ENCODE measurements at places on chromosomes 5 and 9.

DNA sequence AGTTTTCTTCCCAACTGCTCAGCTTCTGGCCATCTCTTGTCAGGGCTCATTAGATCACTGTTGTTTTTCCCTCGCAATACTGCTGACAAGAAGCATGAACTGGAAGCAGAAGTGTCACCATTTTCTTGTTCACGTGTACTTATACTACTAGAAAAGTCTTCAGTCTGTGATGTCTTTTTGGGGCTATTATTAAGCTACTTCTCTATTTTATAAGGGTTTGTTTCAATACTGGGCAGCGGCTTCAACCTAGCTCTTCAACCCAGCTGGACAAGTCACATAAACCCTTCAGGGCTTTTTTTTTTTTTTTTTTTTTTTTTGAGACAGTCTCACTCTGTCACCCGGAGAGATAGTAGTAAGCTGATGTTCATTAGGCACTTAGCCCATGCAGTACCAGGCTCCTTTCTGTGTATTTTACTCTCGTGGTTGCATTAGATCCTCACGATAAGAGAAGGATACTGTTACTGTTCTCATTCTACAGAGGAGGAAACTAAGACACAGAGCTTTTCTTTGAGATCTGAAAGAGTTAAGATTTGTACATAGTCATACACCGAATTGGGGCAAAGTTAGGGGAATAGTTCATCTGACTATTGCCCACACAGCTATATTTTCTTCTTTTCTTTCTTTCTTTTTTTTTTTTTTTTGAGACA, 20.5 kb downstream of the RAPGEF1 start:
- no peak for DNase-seq
- H3K27me3 ChIP-seq: peaks cover 11% of the 10 kb centered on the region
- peak overlapping the region; percentile 77 for H3K27ac ChIP-seq

GRCh38 chr9:1443450-1443849, 393.3 kb downstream of the DMRT2 start:
- no peak overlapping the region for H3K27ac ChIP-seq
- no peaks in the 10 kb centered on the region for H3K27me3 ChIP-seq
- no peaks in the 10 kb centered on the region for H3K4me1 ChIP-seq
- no peak for DNase-seq

DNA sequence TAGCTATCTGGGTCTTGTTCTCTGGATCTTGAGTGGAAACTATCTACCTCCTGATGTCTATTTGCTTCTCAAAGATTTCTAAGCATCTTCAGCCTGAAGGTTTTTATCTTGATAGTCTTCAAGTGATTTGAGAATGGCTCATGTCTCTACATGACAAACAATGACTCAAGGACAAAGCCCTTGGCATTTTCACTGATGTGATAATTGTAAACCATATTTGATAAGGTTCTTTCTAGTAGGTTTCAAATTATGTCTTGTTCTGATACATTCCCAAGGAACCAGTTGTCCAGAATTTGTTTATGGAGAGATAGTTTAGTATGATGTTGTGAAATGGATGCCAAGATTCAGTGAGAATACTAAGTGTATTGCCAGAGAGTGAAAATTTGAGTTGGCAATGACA, 1079.3 kb upstream of the CDH9 start:
- H3K27me3 ChIP-seq: no peaks in the 10 kb centered on the region
- no peaks in the 10 kb centered on the region for H3K36me3 ChIP-seq
- no peak overlapping the region for H3K4me3 ChIP-seq
- no peak overlapping the region for H3K27ac ChIP-seq

- no peak overlapping the region for H3K27ac ChIP-seq
- H3K27me3 ChIP-seq: peaks cover 3% of the 10 kb centered on the region
- H3K36me3 ChIP-seq: no peaks in the 10 kb centered on the region
- no peak for DNase-seq
- H3K4me1 ChIP-seq: no peaks in the 10 kb centered on the region
Measured at GRCh38 chr9:17476401-17476800, 102.5 kb upstream of the SH3GL2 start.

DNA sequence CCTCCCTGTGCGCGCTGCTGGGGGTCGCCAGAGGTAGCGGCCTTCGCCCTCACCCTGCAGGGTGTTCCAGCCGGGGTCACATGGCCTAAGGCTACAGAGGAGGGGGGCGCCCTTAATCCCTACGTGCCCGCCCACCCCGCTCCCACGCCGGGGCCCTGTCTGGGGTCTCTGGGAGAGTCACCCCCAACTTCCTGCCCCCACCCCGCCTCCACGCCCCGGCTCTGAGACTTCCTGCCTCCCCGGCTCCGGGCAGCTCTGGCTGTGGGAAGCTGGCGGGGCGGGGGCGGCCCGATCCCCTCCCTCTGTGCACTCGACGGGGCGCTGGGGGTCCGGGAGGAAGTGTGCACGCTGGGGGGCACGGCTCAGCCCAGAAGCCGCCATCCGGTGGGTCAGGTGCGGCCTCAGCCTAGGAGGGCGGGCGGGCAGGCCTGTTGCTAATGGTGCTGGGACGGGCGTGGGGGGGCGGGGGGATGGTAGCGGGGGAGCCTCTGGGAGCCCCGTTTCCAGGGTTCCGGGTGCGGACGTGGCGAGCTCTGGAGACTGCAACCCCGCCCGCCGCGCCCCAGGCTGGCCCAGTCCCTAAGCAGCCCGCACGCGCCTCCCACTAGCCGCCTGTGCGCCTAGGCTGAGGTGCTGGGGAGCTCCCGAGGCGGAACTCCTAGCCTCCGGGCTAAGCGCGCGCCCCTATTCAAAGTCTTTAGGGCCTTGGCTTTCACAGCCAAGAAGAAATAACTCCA, 61.6 kb downstream of the CXXC5 start:
- peaks cover 13% of the 10 kb centered on the region for H3K27me3 ChIP-seq
- peak overlapping the region; percentile 77 for H3K4me3 ChIP-seq
- H3K4me1 ChIP-seq: peaks cover 19% of the 10 kb centered on the region
- H3K36me3 ChIP-seq: no peaks in the 10 kb centered on the region
- peak overlapping the region; percentile 70 for H3K27ac ChIP-seq

DNA sequence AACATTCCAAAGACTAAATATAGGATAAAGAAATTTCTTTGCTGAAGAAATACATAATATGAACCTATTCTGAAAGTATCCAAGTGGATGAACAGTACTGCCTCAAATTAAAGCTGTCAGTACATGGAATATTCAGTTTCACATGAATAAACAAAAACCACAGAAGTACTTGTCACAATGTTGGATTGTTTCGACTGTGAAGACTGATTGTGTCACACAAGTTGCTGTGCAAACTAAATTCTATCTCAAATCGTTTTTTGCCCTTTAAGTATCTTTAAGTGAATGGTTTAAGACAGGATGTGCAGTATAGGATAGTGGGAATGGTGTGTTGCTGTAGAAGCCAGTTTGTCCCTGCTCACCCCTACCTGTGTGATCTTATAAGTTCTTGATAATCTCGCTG, 137.4 kb upstream of the OTULINL start:
- peaks cover 62% of the 10 kb centered on the region for H3K4me1 ChIP-seq
- H3K36me3 ChIP-seq: no peaks in the 10 kb centered on the region
- no peak overlapping the region for H3K27ac ChIP-seq
- DNase-seq: no peak
- peaks cover 3% of the 10 kb centered on the region for H3K27me3 ChIP-seq
- H3K4me3 ChIP-seq: no peak overlapping the region

Data from glutamatergic neuron (in vitro differentiated cells).